ENCODE measurements at places on chromosomes 2 and 18.

DNA sequence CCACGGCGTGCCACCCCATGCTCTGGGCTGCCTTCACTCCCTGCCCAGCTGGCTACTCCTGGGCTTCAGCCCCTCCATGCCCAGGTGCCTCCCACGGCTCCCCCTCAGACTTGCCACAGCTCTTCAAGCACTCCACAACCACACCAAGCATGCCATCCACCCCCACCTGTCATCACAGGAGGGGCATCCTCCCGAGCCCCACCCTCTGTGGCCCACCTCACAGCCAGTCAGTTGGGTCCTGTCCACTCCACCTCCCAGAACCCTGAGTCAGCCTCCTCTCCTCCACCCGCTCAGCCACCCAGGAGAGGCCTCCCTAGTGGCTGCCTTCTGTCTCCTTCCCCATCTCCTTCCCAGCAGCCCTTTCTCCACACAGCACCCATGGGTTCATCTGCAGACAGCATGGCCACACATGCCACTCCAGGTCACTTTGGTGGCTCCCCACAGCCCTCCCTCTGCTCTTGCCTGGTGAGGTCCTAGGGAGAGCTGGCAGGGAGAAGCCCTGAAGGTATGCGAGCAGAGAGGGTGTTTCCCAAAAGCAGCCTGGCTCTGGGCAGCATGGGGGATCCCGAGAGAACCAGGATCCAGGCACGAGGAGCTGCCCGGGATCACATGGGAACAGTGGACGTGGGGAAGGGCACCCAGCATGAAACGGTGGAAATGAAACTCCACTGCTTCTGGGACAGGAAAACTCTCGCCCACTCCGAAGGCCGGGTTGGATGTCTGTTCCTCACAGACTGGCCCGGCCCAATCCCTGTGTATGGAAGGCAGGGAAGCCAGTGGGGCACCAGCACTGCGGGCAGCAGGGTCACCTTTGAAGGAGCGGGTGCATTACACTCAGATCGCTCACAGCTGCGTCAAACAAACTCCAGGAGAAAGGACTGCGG, 2.7 kb downstream of the LIMS2 start:
- DNase-seq: no peak

GRCh38 chr2:9330612-9331270, 92.6 kb downstream of the ITGB1BP1 start:
- no peak for DNase-seq

- DNase-seq: no peak
Measured at GRCh38 chr2:112985090-112985489, 7.3 kb downstream of the IL36G start.

DNA sequence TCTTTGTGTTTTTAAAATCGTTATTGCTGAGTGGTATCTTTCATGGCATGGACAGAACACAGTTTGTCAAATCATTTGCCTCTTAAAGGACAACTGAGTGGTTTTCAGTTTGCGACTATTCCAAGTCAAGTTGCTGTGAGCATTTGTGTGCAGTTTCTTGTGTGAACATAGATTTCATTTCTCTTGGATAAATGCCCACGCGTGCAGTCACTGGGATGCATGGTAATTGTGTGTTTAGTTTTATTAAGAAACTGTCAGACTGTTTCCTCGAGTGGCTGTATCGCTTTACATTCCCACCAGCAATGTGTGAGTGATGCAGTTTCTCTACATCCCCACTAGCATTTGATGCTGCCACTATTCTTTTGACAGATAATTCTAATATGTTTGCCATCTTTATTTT, 154.0 kb upstream of the ARL4C start:
- no peak for DNase-seq

DNA sequence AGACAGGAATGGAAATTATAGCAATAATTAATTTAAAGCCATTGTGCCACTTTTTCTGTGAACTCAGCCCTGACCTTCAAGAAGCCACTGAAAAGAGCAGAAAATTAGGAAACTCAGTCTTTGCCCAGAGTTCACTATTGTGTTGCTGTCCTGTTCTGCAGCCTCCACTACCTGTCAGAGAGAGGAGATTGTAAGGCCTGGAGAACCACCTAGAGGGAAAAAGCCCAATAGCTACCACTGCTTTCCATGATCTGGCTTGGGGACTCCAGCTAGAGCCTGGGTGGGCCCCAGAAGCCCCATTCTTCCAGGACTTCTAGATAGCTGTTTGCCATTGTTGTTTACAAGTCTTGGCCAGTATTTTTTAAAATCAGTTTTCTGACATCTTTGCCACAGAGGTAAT, 176.1 kb upstream of the KLF7 start:
- no peak for DNase-seq

GRCh38 chr2:28637066-28638047, 114.3 kb upstream of the PPP1CB start:
- DNase-seq: no peak

DNA sequence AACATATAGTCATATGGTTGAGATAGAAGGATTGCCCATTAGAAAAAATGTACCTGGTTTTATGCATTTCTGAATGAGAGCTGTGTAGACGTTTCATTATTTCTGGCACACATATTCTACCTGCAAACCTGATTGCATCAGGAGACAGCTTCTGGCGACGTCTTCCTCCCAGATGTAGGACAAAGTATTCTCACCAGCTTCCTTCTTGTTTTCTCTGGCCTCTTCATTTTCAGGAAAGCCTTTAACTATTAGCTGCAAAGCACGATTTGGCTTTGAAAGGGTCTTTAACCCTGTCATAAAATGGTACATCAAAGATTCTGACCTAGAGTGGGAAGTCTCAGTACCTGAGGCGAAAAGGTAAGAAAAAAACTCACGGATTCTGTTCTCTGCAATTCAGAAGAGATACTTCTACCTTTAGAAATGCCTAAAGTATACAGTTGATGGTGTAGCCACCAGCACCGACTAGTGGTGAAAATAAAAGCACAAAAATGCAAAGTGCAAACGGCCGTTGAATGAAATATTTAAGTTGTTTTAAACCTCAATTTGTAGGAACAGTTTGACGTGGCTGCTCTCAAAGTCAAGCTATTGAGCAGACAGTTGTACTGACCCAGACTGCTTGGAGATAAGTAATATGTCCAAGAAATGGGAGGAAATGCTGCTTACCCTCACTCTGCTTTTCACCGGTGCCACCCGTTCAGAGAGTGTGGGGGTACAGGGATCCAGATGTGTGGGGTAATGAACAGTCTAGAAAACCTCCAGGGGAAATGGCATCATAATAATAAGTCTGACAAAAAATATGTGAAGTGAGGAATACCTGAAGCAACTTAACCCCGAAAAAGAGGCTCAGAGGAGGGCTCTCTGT, 20.2 kb downstream of the IL18RAP start:
- no peak for DNase-seq

Measured in stimulated activated CD8-positive, alpha-beta memory T cell treated with anti-CD3 and anti-CD28 coated beads, Interleukin-7, amount 100 ng/mL, for 1 hour (primary cell).